ENCODE measurements at places on chromosomes 2 and 18.

DNA sequence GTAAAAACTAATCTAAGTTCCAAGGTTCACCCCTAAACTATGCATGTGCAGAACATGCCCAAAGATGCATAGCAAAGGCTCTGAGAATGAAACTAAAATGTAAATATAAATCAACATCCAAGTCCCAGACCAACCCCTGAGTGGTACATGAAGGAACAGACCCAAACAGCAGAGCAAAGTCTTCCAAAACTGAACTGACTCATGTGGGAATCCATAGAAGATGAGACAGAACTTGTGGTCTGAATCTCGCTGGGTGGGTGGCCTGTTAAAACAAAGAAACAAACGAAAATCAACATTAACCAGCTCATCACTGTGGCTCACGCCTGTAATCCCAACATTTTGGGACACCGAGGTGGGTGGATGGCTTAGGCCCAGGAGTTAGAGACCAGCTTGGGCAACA, 29.5 kb upstream of the ATRAID start:
- peak; percentile 21 for DNase-seq

- DNase-seq, result no peak
Observed at GRCh38 chr2:71688530-71688929, 235.2 kb downstream of the DYSF start.

DNA sequence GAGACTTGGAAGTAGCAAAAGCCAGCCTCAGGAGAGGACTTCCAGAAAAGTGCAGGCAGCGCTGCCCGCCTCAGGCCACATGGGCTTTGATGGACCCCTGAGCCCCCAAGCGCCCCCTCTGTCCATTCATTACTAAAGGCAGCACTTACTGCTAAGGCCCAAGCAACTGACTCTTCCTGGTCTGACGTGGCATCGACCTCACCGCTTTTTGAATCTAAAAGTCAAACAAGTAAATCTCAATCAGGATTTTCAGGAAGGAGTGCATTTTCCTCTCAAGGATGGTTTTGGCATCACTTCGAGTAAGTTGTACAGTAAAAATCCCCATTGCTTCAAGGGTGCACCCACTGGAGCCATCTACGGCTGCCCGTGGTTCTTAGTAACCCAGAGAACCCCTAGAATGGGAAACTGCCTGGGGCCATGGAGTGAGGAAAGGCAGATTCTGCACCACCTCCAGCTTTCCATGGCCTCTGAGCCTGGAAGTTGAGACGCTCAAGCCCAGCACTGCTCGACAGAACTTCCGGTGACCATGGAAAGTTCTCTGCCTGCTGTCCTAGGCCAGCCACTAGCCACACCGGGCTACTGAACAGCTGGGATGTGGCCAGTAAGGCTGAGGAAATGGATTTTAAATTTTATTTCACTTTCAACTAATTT, 7.0 kb downstream of the HJURP start:
- no peak for DNase-seq

- no peak for DNase-seq
Observed at GRCh38 chr2:55743583-55743982, 49.9 kb upstream of the PNPT1 start.

- DNase-seq, result no peak
Observed at GRCh38 chr2:43341959-43342757, 115.8 kb upstream of the ZFP36L2 start.

GRCh38 chr2:160269365-160269764, 69.3 kb upstream of the ITGB6 start:
- no peak for DNase-seq

DNA sequence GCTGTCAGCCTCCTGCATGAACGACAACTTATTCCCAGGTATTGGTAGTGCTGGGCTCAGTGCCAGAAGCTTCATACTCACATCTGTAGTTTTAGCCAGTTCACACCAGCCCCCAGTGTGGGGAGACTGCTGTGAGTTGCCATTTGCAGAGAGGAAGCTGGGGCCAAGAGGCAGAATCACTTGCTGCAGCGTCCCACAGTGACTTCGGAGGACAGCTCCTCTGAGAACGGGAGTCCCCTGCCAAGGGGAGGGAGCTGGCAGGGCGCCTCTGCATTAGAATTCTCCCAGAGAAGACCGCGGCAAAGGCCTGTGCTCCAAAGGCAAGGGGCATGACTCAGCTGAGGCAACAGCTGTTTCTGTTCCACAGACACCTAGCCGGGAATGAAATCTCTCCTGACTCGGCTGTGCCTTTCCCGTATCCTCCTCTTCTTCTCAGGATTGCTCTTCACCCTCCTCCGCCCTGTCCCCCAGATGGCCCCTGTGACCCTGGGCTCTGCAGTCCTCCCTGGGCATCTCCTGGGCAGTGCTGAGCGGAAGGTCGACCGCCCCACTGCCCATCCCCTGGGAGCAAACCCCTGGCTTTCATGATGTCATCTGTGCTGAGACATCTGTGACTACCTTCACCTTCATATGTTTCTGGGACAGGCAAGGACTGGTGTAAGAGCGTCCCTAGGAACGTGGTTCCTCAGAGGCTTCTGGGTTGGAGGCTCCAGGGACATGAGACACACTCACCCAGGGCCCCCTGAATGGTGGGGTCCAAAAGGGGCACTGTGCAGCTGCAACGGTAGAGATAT, 18.0 kb downstream of the MAL start:
- DNase-seq, result no peak

DNA sequence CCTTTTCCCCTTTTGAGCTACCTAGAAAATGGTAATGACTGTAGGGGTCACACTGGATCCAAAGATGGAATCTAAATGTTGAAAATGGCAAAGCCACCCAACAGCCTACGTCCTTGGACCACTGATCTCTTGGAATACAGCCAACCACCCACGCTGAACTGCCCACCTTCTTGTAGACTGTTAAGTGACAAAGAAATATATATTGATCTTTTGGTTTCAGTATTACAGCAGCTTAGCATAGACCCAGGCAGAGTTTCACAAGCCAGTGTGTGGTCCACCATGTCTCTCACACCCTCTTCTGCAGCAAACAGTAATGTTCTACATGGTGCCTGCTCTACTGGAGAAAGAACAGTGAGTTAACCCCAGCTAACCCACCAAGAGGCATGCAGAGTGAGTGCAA, 20.2 kb downstream of the CACNB4 start:
- no peak for DNase-seq

DNA sequence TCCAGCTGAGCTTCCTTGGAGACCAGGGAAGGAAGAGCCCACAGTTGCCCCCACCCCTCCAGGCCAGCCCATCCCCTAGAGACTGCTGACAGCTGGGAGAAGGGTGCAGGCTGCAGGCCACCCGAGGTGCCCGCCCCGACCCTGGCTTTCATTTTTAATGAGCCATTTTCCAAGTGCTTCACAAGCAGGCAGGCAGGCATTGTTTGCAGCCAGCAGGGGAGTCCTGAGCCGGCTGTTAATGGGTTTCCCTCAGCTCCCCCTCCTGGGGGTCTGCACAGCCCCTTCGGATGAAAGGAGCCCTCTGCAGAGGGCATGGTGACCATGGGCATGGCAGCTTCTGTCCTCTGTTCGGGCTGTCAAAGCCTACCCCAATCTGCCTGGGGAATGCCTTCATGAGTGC, 94.5 kb downstream of the ZBTB7C start:
- no peak for DNase-seq

- DNase-seq, result no peak
Observed at GRCh38 chr18:51257150-51257549, 59.7 kb upstream of the MEX3C start.

GRCh38 chr2:10457846-10458598, 9.9 kb upstream of the ODC1 start:
- no peak for DNase-seq

DNA sequence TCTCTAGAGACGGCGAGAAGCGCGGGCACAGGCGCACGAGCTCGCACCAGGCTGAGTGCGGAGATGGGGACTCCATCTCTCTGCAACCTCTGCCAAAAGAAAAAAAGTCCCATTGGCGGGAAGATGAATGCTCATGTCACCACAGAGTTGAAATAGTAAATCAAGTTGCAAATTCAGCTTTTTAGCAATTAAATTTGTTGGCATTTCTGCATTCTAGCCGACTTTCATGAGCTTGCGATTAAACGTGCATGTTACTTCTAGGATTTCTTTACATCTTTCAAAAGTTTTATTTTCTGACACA, 588 bp downstream of the CHAC2 start:
- DNase-seq, result no peak

DNA sequence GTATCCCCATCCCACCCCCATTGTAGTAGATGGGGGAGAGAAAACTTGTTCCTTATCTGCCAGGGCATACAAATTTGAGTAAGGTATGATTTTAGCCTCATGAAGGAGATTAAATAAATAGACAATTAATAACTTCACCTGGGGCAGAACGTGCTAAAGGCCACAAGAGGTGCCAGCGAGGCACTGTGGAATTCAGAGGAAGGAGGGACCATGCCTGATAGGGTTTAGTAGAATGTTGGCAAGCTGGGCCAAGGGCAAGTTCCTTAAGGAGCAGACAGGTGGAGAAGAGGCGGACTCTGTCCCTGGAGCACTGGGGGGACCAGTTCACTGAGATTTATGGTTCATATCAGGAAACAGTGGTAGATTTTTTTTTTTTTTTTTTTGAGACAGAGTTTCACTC, 22.5 kb downstream of the STAMBP start:
- DNase-seq, result no peak

GRCh38 chr2:138779406-138779780, 797 bp downstream of the NXPH2 start:
- DNase-seq, result peak; percentile 55

GRCh38 chr18:48566589-48566988, 27.8 kb downstream of the CTIF start:
- DNase-seq, result no peak

GRCh38 chr2:48176876-48177275, 270.6 kb upstream of the FBXO11 start:
- no peak for DNase-seq

DNA sequence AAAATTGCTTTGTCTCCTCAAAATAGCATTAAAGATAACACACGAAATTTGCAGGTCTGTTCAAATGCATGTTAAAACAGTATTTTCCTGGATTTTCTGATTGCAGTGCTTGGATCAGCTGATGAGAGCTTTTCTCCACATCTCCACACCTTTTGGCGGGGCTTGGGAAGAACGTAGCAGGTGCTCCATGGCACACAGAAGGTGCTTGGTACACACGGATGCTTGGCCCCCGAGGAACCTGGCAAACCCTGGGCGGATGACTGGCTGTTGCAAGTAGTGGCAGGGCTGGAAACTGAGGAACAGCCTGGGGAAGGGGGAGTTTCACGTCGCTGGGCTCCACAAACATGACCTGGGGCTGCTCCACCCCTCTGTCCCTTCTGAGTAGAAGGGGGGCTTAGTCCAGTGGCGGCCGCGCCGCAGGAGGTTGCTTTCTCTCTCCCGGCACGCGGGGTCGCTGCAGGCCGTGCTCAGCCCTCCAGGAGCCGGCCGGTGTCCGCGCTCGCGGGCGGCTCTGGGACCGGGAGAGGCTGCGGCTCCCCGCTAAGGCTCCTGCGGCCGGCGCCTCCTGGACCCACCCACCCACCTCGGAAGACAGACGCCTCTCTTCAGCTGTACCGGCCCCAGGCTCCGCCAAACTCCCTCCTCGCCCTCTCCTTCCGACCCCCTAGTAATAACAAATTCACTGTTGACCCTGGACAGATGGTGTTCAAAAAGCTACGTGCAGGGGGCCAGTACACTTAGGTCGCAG, 69.3 kb downstream of the MARCO start:
- DNase-seq, result peak; percentile 83

- no peak for DNase-seq
Observed at GRCh38 chr18:69647702-69648101, 247.0 kb downstream of the DOK6 start.

GRCh38 chr2:180907731-180908130, 72.7 kb upstream of the UBE2E3 start:
- DNase-seq, result no peak

DNA sequence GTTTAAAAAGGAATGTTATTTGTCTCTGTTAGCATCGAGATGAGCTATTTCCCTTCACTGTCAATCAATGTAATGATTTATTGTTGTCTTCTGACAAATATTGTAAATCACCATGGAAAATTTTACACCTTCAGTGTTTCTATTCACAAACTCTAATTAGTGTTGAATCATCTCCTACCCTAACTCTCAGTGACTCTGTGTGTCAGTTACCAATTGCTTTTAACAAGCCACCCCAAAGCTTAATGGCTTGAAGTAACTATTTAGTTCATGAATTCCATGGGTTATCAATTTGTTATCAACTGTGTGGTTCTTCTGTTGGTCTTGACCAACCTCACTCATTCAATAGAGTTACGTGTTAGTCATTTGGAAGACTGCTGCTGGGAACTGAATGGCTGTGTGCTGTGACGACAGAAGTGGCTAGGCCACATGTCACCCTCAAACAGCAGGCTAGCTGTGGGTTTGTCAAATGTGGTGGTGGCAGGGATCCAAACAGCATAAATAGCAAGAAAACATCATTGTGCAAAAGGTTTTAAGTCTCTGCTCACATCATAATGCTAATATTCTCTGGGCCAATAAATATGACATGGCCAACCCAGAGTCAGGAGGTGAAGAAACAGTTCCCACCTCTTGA, 910.8 kb upstream of the CDH2 start:
- DNase-seq, result no peak

- no peak for DNase-seq
Observed at GRCh38 chr18:11305507-11305906, 156.1 kb upstream of the PIEZO2 start.

DNA sequence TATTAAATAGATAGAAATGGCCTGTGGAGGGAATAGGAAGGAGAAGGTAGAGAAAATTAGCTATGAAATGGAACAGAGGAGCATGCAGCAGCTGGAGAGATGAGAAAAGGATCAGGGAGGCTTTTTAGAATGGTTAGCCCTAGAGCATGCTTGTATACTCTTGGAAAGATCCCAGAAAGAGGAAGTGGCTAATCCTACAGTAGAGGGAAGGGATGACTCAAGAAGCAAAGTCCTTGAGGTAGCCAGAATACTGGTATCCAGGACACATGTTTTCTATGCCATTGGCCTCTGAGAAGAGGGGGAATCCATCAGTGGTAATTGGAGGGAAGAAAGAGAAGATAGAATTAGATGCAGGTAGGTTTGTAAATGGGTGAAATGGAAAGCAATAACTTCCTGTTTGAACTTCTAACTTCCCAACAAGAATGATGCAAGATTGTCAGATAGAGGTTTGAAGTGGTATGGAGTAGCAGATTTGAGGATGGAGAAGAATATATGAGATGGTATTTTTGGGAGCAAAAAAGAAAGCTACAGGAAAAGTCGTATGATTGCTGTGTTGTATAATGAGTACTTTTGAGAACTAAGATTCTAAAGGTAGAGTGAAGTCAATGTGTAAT, 17.1 kb upstream of the OSBPL6 start:
- DNase-seq, result no peak

- no peak for DNase-seq
Observed at GRCh38 chr2:45273412-45274249, 264.4 kb upstream of the SIX2 start.

DNA sequence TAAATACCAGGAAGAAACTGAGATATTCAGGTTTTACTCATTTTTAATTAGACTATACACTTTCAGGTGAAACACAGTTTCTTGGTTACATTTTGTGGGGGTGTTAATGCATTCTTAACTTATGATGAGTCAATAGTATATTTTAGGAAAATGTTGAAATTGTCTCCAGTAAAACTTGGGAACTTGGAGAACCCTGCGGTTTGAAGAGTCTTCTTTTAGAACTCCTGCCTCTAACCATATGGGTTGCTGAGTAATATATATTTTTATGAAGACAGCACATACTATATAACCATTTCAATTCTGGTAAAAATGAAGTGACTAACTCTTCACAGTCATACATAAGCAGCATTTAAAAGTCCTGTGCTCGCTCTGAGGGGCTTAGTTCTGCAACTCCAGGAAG, 308.2 kb upstream of the LRATD1 start:
- DNase-seq, result no peak

All from islet precursor cell (in vitro differentiated cells).